ENCODE measurements at places on chromosomes 2 and 18.

DNA sequence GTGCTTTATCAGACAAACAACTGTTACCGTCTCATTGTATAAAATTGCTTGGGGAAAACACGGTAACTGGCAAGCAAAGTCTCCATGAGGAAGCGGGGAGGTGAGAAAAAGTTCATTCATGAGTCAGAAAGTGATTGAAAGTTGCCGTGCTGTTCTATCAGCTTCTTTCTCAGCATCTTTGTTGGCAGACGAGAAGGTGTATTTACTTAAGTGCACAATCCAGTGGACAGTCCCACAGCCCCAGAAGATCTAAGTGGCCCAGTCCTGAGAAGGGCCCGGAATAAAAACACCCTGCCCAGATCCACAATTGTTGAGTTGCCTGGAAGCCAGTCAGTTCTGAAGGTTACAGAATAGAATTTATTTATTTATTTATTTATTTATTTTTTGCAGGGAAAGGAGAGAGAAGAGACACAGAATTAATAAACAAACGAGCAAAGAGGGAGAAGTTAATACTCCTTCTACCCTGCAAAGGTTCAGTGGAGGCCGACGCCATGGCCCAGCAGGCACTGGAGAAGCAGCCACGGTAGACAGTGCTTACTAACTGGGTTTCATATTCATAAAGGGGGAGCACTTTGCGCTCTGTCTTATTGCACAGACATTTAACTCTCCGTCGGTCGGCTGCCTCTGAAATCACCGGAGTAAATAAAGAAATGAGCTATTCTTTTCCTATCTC is 676.0 kb upstream of the SALL3 start:
- DNase-seq, result no peak

DNA sequence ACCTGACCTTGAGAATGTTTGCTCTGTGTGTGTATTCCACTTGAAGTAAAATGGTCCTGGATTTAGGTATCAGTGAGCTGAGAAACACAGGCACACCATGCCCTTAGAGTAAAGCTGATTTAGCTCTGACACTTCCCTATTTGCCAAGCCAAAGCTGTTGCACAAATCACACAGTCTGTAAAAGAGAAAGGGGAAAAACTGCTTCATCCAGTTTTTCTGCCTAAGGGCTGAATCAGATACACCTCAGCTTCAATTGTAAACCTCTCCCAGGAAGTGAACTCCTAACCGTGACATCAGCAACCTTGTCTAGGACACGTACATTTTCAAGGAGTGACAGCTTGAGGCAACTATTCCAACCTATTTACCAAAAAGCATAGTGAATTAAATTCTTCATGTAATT is 150.4 kb downstream of the NR4A2 start:
- DNase-seq, result no peak

- DNase-seq, result no peak
Observed at GRCh38 chr18:2840521-2840920, 6.3 kb upstream of the EMILIN2 start.

DNA sequence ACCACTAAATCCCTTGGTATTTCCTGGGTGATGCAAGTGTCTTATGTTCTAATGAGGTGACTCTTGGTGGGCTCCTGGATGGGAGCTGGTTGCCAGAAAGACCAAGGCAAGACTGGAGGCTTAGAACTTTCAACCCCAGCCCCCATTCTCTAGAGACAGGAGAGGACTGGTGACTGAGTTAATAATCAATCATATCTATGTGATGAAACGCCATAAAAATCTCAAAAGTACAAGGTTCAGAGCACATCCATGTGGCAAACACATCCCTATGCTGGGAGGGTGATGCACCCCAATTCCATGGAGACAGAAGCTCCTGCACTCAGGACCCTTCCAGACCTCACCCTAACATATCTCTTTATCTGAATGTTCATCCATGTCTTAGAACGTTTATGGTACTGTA is 139.5 kb upstream of the LINC00305 start:
- no peak for DNase-seq

DNA sequence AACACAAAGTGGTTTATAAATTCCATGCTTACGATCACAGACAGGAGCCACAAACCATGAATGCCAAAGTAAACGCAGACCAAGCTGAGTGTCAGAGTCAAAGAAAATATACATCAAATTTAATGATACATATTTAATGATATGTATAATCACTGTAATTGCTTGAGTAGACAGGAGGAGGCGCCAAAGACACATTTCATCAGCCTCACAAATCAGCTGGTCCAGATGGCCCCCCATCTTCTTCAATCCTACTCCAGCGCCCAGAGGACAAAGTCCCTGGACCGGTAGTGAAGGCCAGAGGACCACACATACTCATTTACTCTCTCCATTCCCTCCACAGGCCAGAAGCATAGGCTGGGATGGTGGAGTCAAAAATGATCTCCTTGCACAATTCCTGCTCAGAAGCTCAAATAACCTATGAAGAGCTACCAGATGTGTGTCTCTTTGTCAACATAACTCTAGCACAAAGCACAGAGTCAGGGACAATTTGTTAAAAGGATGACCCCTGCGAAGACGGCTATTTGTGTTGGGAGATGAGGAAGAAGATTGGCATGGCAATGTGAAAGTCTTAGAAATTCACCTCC is 149.3 kb upstream of the PGAP1 start:
- DNase-seq, result no peak

- DNase-seq, result no peak
Observed at GRCh38 chr2:54683596-54683995, 39.9 kb upstream of the EML6 start.

- no peak for DNase-seq
Observed at GRCh38 chr2:102369866-102370265, 14.3 kb downstream of the IL18R1 start.

DNA sequence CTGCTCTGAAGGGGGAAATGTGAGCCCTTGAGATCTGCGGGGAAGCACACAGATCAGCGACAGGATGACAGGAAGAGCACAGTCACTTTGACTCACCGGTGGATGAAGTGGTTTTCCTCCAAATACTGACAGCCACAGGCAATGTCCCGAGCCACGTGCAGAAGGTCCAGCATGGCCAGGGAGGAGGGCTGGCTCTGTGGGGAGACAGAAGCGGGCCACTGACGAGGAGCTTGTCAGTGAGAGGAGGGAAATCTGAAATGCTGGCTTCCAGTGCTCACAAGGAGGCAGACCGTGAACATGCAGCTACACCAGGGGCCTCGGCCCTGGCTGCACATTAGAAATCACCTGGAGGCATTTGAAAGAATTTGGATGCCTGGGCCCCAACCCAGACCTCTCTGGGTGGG is 98.7 kb downstream of the CLIP4 start:
- no peak for DNase-seq

DNA sequence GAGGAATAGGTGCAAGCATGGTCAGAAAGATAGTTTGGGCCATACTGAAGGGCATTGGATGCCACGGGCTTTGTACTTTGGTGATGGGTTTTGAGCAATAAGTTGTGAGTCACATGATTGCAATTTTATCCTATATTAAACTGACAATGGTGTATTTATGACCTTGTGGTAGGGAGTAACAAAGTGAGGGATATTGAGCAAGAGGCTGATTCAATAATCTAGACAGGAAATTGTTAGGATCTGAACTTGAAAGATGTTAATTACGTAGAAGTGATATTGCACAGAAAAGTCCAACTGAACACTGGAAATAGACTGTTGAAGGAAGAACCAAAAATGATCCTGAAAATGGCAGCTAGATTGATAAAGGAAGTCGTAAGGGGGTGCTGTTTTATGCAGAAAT is 46.6 kb upstream of the TCF4 start:
- no peak for DNase-seq

DNA sequence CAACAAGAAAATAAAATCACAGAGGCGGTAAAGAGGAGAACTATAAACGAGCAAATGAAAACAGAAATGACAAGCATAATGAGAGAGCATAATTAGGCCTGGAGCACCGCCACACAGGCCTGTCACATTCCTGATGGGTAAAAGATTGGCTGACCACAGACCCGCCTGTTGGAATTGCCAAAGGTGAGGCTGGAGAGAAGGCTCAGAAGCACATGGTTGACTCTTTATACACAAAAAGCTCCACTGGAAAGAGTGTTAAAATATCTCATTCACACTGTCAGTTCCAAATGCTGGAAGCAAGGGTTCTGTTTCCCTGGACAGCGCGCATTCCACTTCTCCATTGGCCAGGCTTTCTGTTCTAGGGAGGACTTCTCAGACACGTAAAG is 5.9 kb upstream of the LGALSL start:
- peak; percentile 46 for DNase-seq

GRCh38 chr2:167939514-167940345 is 307.7 kb downstream of the STK39 start:
- DNase-seq, result no peak

DNA sequence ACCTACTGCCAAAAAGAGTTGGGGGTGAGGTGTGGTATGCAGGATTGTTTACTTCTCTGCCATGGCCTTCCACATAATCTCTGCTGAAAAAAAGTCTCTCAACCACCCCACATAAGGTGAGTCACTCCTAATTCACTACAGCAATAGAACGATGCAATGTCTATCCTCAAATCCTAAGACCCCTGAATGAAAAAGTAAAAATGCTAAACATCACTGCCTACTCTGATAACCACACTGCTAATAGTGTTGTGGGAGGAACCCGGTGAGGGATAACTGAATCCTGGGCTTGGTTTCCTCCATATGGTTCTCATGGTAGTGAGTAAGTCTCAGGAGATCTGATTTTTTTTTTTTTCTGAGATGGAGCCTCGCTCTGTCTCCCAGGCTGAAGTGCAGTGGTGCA is 252.5 kb downstream of the PIEZO2 start:
- no peak for DNase-seq

DNA sequence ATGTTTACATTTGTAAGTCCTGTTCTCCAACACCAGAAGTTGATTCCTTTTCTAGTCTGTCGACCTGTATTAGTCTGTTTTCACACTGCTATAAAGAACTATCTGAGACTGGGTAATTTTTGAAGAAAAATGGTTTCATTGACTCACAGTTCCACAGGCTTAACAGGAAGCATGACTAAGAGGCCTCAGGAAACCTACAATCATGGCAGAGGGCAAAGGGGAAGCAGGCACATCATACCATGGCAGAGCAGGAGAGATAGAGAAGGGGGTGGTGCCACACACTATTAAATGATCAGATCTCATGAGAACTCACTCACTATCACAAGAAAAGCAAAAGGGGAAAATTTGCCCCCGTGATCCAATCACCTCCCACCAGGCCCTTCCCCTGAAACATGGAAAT is 112.8 kb upstream of the MAP3K20 start:
- no peak for DNase-seq

DNA sequence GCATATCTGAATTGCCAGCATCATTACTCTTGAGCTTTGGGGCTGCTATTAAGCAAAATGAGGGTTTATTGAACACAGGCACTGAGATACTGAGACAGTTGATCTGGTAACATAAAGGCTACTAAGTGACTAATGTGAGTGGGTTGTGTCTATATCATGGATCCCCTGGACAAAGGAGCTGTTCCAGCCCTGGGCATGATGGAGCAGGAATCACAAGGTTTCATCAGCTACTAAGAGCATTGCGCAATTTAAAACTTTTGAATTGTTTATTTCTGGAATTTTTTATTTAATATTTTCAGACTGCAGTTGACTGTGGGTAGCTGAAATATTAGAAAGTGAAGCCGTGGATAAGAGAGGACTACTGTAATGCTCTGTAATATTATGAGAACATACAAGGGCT is 73.5 kb downstream of the MGAT5 start:
- no peak for DNase-seq

Measured in brain (organoid and tissue), 16 donors.